OCI-LY7 (cell line): ENCODE measurements at places on chromosomes 4 and X. TPM values are rescaled to one million over a fixed set of nuclear protein-coding genes. Genes with fewer than 3 reads are reported as not detected.

DNA sequence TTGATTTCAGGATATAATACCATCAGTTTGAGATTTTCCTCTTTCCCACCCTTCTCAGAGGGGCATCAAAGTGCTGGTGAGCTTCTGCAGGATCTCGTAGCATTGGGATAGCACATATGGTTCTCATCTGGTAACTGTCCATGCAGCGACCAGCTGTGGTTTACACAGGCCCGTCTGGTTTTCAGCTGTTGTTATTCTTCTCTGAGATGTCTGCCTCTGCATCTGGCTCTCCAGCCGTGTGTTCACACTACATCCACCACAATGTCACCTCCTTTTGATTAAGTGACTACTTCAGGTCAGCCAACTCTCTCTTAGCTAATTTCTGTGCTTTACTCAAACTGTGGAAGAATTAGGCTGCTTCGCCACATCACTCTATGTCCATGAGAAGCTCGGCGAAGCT lies 676.7 kb upstream of the TENM3 start:
- DNase-seq: no peak

GRCh38 chrX:96447161-96447560 lies 237.5 kb upstream of the DIAPH2 start:
- no peak for DNase-seq

DNA sequence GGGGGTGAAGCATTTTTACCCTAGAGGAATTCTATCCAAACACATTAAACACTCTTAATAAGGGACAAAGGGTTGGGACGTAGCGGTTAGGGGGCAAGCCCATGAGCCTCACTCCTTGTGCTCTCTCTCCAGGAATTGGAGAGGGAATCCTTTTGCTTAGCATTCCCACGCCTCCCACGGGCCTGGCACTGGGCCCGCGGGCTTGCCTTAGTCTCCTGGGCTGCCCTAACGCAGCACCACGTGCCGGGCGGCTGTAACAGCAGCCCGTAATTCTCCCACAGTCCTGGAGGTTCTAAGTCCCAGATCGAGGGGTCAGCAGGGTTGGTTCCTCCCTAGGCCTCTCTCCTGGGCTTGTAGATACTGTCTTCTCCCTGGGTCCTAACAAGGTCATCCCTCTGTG lies 67.5 kb downstream of the TBL1X start:
- no peak for DNase-seq

GRCh38 chrX:116318672-116319071 lies 117.7 kb upstream of the SLC6A14 start:
- no peak for DNase-seq

- no peak for DNase-seq
Measured at GRCh38 chr4:102598762-102599374, 97.7 kb downstream of the NFKB1 start.

Gene FOXR2
- total RNA-seq: not detected in 2 replicates

Gene GAGE12F
- not detected in 2 replicates for total RNA-seq

Gene ETDA
- not detected in 2 replicates for total RNA-seq
